ENCODE measurements at places on chromosomes 11 and 22. TPM values are rescaled to one million over a fixed set of nuclear protein-coding genes. Genes with fewer than 3 reads are reported as not detected.

The TMEM80 gene
- total RNA-seq: 7.4 TPM

The ANGPTL5 gene
- total RNA-seq: 0.77 TPM

The ACRV1 gene
- 0.26 TPM for total RNA-seq

The ANKK1 gene
- under 0.01 TPM for total RNA-seq

The TEX12 gene
- 0.17 TPM for total RNA-seq

GRCh38 chr11:10443152-10443551, 11.9 kb upstream of the AMPD3 start:
- no peaks in the 10 kb centered on the region for H3K27me3 ChIP-seq
- no peak overlapping the region for H3K4me3 ChIP-seq
- H3K4me1 ChIP-seq: no peaks in the 10 kb centered on the region
- no peak overlapping the region for H3K27ac ChIP-seq
- H3K36me3 ChIP-seq: no peaks in the 10 kb centered on the region

DNA sequence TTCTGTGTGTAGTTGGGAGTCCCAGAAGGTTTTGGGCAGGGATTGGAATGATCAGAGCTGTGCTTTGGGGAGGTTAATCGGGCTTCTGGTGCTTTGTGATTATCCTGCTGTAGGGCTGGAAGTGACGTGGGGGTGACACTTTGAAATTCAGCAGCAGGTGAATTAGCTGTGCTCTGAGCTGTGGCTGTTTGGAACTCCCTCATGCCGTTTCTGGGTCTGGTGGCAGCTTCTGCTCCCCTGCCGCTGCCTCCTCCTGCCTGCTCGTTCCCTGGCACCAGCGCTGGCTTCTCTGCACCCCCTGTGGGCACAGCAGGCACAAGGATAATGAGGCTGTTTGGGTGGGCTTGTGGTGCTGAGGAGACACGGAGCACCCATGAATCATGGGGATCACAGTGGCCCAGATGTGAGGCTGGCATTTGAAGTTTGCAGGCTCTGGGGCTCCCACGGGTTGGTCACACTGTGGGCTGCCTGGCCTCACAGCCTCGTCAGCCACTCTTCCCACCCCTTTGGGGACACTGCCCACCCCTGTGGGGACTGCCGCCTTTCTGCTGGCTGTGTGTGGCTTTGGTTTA, 49.7 kb downstream of the TBC1D22A start:
- no peak overlapping the region for H3K27ac ChIP-seq
- no peak for DNase-seq
- no peaks in the 10 kb centered on the region for H3K27me3 ChIP-seq
- peaks cover 15% of the 10 kb centered on the region for H3K4me1 ChIP-seq
- H3K4me3 ChIP-seq: no peak overlapping the region

DNA sequence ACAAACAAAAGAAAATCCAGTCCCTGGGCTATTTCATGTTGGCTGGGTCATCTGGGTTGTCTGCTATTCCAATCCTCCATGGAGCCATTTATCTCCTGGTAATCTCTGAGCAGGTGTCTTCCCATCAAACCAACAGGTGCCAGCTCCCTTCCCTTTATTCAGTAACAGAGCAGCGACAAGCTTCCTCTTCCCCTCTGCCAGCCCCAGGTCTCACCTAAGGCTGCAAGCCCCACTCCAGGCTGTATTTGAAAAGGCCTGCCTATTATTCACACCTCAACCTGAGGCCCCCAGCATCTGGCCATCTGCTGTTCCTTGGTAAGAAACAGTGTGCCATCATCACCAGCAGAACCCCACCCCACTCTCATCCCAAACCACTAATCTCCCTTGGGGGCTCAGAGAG, 436.2 kb downstream of the BUD13 start:
- H3K4me3 ChIP-seq: no peak overlapping the region
- H3K36me3 ChIP-seq: no peaks in the 10 kb centered on the region
- DNase-seq: no peak

GRCh38 chr11:110374921-110375320, 54.8 kb upstream of the FDX1 start:
- no peak for DNase-seq
- H3K27me3 ChIP-seq: no peaks in the 10 kb centered on the region
- H3K4me3 ChIP-seq: no peak overlapping the region
- no peaks in the 10 kb centered on the region for H3K4me1 ChIP-seq
- no peaks in the 10 kb centered on the region for H3K36me3 ChIP-seq

DNA sequence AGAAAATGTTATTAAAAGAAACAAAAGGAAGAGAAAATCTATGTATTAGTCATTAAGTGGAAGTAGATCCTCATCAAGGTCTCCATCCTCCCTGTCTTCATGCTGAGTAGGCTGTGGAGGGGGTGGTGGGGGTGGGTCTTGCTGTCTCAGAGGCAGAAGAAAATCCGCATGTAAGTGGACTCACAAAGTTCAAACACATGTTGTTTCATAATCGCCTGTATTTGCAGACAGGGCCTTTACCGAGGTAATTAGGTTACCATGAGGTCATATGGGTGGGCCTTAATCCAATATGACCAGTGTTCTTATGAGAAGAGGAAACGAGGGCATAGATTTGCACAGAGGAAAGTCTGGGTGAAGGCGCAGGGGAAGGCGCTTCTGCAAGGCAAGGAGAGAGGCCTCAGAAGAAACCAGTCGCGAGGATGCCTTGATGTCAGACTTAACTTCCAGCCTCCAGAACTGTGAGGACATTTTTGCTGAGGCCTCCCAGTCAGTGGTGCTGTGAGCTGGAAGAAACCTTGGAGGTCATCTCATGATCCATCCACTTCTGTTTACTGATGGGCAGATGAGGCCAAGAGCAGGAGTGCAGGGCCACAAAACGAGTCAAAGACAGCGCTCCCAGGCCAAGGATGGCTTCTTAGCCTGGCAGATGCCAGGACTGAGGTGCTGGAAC, 49.3 kb upstream of the THY1 start:
- peaks cover 24% of the 10 kb centered on the region for H3K4me1 ChIP-seq
- H3K27ac ChIP-seq: no peak overlapping the region
- H3K36me3 ChIP-seq: no peaks in the 10 kb centered on the region

GRCh38 chr11:66465373-66466224, 1.1 kb upstream of the PELI3 start:
- H3K27me3 ChIP-seq: no peaks in the 10 kb centered on the region
- no peak for DNase-seq
- no peak overlapping the region for H3K27ac ChIP-seq
- H3K4me1 ChIP-seq: peaks cover 7% of the 10 kb centered on the region
- H3K4me3 ChIP-seq: no peak overlapping the region
- H3K36me3 ChIP-seq: no peaks in the 10 kb centered on the region
